ENCODE measurements at places on chromosomes 2 and 18.

DNA sequence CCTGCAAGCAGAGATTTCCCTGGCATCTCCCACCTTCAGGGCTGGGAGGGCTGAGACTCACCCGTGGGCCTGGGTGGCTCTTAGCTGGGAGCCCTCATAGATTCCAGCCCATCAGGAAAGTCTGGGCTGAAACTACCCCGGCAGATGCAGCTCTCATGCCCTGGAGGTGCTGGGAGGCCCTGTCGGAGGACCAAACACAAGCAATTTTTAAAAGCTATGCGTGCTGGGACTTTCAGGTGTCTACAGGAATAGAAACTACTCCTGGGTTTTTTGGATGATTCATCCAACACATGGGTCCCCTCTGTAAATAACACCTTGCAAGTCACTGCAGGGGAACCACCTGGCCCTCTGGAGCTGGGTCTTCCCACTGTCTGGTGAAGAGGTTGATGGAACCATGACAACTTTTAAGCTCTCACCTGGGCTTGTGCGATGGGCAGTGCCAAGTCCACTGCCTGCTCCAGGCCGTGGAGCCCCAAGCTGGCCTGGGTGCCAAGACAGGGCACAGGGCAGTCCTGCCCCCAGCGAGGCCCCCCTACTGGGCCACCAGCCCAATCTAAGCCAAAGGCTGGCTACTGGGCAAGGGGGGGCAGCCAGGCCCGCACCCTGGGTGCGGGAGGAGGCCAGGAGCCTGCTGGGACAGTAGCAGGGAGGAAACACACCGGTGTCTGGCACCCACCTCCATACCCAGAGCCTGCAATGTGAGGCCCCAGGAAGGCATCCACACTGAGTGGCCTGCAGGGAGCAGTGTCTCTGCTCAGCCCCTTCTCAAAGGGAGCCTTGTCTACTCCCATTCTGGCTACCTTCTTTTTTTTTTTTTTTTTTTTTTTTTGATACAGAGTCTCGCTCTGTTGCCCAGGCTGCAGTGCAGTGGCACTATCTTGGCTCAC is 1.1 kb upstream of the GPR55 start:
- DNase-seq = peak; percentile 46

GRCh38 chr2:218166791-218167190 is at the start of gene CXCR1:
Gene CXCR1 (minus strand): TSS chr2:218166962. CDS start chr2:218165211, 1,751 bp downstream.
- no peak for DNase-seq

DNA sequence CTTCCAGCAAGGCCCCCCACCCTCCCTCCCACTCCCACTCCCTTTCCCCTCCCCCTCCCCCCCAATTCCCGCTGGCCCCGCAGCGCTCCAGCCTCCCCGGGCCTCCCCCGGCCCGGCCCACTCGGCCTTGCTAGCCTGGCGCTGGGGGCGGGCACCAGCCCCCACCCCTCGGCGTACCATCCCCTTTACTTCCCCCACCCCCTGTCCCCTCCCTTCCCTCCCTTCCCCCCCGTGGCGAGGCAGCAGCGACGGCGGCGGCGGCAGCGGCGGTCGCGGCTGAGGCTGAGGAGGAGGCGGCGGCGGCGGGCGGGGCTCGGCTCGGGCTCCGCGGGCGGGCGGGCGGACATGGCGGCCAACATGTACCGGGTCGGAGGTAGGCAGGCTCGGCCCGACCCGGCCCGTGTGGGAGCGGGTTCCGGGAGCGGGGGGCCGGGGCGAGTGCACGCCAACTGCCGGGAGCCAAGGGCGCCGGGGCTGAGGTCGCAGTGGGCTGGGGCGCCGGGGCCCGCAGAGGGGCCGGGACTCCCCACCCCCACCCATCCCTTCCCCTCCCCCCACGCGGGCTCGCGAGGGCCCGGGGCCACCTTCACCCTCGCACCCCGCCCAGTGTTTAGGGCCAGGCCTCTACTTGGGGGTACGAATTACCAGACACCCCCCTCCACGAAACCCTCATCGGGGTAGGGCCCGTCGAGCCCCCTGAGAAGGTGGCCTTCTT is at the start of gene MTA3:
Gene MTA3, plus strand, starts transcription at position 232 of the 715 bp plus-strand sequence. Its CDS starts 114 bp downstream, at position 346.
- peak; percentile 42 for DNase-seq

- DNase-seq = no peak
These were observed 23.9 kb upstream of the CRACDL start for GRCh38 chr2:98959810-98960507.

DNA sequence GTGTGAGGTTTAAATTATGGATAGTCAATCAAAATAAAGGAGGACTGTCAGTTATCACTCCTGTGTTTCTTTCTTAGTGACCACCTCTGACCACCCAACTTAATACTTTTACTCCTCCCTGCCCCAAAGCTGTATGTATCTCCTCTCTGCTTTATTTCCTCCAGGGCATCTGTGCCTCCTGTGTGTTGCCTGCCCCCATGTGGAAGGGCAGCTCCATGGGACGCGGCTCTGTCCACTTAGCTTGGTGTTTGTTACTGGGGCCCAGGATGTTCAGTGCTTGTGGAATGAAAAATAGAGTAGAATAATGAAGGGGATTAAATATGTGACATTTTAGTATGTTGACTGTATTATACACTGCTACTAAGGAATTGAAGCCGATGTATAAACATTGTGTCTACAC is 9.8 kb downstream of the ACP1 start:
- DNase-seq = no peak

DNA sequence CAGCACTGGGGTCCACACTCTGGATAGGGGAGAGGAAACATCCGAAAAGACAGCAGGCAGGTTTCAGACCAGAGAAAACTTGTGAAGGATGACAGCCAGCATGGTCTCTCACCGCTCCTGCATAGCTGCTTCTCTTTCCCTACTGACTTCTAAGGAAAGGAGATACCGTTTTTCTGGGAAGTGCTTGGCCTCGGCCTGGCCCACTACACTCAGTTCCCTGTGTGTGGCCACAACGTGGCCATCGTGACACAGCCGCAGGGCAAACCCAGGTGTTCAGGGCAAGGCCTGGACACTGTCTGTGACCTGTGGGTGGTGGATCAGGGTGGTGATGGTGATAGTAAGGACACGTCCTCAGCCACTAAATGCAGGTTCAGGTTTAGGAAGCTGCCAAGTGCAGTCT is 34.2 kb upstream of the ACAA2 start:
- DNase-seq = no peak

GRCh38 chr2:227370791-227371312 is 8.3 kb downstream of the TM4SF20 start:
- no peak for DNase-seq

GRCh38 chr2:144136297-144137010 is 383.5 kb downstream of the ZEB2 start:
- no peak for DNase-seq

- no peak for DNase-seq
These were observed 248.5 kb upstream of the SESTD1 start for GRCh38 chr2:179513181-179513580.

DNA sequence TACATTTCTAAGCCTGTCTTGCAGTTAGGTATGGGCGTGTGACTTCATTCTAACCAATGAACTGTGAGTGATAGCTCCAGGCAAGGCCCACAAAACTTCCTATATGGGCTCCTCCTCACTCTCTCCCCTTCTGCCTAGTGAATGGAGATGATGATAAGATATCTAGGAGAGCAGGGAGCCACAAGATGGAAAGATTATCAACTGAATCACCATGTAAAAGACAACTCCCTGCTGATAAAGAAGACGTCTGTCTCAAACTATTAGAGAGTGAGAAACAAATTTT is 237.1 kb downstream of the GPD2 start:
- DNase-seq = no peak

GRCh38 chr2:88296247-88296646 is 126.1 kb downstream of the THNSL2 start:
- DNase-seq = no peak

GRCh38 chr2:76027761-76028160 is 317.0 kb upstream of the GCFC2 start:
- DNase-seq = no peak

DNA sequence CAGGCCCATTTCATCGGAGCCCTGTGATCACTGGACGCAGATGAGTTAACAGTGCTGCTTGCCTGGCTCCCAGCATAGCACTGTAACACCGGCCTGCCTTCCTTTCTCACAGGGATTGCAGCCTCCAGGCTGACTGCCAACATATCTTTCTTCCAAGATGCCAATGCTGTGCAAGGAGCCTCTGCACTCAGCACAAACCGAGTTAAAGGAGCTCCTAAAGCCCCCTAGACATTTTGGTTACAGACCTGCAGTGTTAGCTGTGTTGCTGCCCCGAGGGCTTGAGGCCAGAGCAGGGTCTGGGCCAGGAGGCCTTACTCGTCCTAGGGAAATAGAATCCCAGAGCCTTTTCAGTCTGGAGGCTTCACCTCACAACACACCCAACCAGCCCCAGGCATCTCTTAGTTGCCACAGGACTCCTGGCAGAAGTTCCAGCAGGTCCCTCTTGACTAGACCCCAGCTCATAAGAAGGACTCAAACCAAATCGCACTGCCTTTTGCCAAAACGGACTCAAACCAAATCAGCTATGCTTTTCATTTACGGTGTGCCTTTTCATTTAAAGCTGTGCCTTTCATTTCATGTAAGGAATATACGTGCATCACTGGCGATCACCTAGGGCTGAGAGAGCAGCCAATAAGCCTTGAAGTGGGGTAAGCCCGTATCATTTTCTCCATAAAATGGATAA is 58.4 kb upstream of the EML4 start:
- DNase-seq = no peak

DNA sequence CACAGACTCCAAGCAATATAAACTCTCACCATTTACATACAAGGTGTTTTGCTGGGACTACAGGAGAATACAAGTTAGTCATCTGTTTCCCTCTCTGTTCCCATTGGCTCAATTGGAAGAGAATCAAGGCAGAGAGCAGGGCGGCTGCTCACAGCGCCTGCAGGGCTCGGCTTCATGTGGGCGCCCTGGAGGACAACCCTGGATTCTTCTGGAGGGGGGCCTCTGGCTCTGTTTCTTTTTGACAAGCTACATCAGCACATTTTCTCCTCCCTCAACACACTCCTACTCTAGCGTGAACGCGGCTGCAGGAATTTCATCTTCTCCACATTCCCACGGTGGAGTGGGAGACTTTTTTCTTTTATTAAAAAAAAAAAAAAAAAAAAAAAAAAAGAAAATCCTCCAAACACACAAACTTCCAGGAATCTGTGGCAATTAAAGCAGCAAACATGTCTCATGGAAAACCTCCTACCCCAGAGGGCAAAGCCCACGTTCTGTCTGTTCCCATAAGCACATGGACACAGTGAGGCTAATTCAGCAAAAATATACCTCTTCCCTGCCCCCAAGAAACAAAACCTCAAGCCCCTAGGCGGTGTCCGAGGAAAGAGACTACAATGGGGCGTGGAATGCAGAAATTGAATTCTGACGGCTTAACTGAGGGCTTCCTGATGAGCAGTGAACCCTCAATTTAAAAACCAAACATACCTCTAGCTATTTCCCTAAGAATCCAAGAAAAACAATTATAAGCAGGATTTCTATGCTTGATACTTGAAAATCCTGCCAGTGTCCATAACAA is 50.6 kb downstream of the PARD6G start:
- no peak for DNase-seq

GRCh38 chr2:96923810-96924774 is 54.2 kb upstream of the SEMA4C start:
- peak; percentile 26 for DNase-seq

DNA sequence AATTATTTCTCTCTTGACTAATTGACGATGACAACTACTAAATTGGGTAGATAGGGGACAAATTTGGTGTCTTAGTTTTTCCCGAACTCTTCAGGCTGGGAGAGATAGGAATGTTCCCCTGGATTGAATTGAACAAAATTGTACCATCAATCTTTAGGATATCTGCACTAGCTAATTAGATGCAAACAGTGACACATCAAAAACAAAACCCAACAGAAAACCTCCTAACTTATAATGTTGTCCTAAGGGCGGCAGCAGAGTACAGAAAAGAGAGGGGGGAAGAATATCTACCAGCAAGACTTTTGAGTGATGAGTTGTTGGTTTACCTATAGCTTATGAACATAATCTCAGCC is 342.9 kb downstream of the INSIG2 start:
- no peak for DNase-seq

DNA sequence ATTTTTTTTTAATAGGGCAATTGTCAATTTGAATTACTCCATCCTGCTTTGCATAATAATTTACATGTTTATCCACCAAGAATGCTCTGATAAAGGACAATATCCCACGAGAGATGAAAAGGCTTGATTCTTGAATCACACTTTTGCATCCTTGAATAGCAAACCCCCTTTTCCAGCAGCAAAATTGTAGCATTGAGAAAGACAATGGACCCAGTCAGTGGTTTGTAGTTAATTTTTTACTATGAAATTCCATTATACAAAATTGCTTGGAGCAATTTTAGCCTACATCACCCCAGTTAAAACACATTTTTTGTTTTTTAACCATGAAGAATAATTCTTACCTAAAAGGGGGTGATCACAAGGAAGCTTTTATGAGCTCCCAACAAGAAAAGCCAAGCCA is 255.1 kb downstream of the RND3 start:
- no peak for DNase-seq

GRCh38 chr2:73050121-73050545 is 21.4 kb downstream of the SFXN5 start:
- no peak for DNase-seq
